Activated CD4-positive, alpha-beta T cell treated with anti-CD3 and anti-CD28 coated beads, Interleukin-2, amount 10 ng/mL, durations not matched to agents 24 days and 14 days (primary cell): ENCODE measurements at places on chromosomes 2 and 18. TPM values are rescaled to one million over a fixed set of nuclear protein-coding genes. Genes with fewer than 3 reads are reported as not detected.

Gene ATP8B1
- 0.24 TPM in 1 of 2 replicates, not detected in the other for total RNA-seq

DNA sequence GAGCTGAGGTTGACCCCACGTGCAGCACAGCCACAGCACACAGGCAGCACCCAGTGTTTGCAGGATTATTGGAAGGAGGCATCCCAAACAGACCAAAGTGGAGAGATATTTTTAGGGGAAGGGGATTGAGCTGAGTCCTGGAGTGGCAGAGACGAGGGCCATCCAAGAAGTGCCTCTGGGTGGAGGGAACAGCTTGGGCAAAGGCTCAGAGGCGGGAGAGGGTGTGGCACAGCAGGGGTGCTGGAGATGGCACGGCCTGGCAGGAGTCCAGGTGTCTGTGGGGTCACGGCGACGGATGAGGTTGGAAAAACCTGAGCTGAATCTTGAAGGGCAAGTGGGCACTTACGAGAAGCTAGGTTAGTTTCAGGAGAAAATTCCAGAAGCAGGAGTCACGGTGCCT, 60.6 kb downstream of the INHBB start:
- H3K36me3 ChIP-seq, result no peaks in the 10 kb centered on the region
- no peak for DNase-seq
- no peaks in the 10 kb centered on the region for H3K4me1 ChIP-seq
- H3K4me3 ChIP-seq, result no peak overlapping the region
- no peak overlapping the region for H3K27ac ChIP-seq

DNA sequence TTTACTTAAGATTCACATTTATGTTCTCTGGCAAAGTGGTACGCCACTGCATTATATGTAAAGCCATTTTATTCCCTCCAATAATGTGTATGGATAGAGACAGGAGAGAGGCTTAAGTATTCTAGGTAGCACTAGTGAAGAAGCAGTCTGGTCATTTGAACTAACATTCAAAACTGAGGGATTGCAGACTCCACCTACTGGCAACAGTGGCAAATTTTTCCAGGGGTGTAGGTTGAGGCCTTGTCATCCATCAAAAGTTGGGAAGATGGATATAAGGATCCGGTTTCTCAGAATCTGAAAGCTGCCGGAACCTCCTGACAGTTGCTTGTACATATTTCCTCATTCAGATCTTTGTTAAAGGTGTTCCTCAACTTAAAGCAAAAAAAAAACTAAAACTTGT, 465.5 kb upstream of the FSHR start:
- H3K4me1 ChIP-seq, result no peaks in the 10 kb centered on the region
- H3K27me3 ChIP-seq, result no peaks in the 10 kb centered on the region
- H3K36me3 ChIP-seq, result no peaks in the 10 kb centered on the region
- DNase-seq, result no peak
- H3K27ac ChIP-seq, result no peak overlapping the region
- no peak overlapping the region for H3K4me3 ChIP-seq

GRCh38 chr2:143679617-143680016, 550.4 kb downstream of the ARHGAP15 start:
- no peak overlapping the region for H3K4me3 ChIP-seq
- H3K4me1 ChIP-seq, result peaks cover 2% of the 10 kb centered on the region
- no peaks in the 10 kb centered on the region for H3K27me3 ChIP-seq
- H3K36me3 ChIP-seq, result peaks cover 23% of the 10 kb centered on the region

- H3K27me3 ChIP-seq, result peaks cover 3% of the 10 kb centered on the region
- no peak overlapping the region for H3K4me3 ChIP-seq
- no peak for DNase-seq
- no peaks in the 10 kb centered on the region for H3K36me3 ChIP-seq
- H3K4me1 ChIP-seq, result peaks cover 19% of the 10 kb centered on the region
- H3K27ac ChIP-seq, result no peak overlapping the region
Measured at GRCh38 chr2:26400723-26401122, 997 bp upstream of the DRC1 start.

GRCh38 chr2:14336759-14337382, 295.6 kb upstream of the LRATD1 start:
- no peak overlapping the region for H3K27ac ChIP-seq
- H3K27me3 ChIP-seq, result no peaks in the 10 kb centered on the region
- H3K4me1 ChIP-seq, result no peaks in the 10 kb centered on the region
- H3K36me3 ChIP-seq, result no peaks in the 10 kb centered on the region

DNA sequence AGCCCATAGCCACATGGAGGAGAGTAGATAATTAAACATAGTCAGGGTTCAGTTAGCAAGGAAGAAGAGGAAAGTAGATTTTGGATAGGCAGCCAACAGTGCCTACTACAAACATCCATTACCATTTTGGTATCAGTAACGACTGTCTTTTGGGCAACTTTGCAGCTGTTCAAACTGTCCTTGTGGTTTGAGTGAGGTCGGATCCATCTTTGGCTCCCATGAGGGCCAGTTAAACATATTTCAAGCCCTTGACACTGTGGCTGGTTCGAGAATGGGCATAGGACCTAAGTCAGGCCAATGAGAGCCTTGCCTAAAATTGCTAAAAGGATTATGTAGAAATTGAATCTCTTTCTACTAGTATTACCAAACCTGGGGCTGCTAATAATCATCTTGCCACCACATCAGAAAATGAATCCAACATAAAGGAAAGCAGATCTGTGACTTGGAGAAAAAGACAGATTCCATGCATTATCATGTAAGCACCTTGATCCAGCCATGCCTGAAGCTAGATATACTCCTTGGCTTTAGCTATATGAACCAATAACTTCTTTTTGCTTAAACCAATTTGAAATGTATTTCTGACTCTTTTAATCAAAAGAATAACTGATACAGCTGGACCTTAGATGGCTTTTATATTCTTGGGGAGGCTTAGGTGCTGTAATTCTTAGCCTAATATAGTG, 75.0 kb upstream of the STAM2 start:
- no peak for DNase-seq
- H3K4me1 ChIP-seq, result no peaks in the 10 kb centered on the region
- no peaks in the 10 kb centered on the region for H3K36me3 ChIP-seq
- peaks cover 9% of the 10 kb centered on the region for H3K27me3 ChIP-seq
- no peak overlapping the region for H3K27ac ChIP-seq

DNA sequence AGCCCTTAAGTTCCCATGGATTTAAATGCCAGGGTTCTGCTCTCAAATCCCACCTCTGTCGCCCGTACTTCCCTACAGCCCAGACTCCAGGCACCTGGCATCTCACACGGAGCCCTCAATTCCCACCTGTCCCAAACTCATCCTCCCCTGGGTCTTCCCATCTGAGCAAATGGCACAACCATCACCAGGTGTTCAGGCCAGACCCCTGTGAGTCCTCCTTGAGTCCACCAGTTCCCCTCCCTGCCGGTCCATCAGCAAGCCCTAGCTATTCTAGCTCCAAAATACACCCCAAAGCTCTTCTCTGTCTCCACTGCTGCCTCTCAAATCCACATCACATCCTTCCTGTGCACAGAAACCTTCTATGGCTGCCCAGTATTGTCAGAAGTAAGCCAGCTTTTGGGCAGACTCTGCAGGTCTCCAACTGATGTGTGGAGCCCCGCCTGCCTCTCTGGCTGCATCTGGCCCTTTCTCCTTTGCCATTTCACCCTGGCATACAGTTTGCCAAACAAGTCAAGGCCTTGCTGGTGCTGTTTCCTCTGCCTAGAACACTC, 67.7 kb downstream of the DNMT3A start:
- peaks cover 47% of the 10 kb centered on the region for H3K4me1 ChIP-seq
- peak overlapping the region; percentile 90 for H3K27ac ChIP-seq
- DNase-seq, result peak; percentile 75

- no peak for DNase-seq
- no peak overlapping the region for H3K4me3 ChIP-seq
- H3K36me3 ChIP-seq, result no peaks in the 10 kb centered on the region
- no peak overlapping the region for H3K27ac ChIP-seq
- no peaks in the 10 kb centered on the region for H3K27me3 ChIP-seq
- no peaks in the 10 kb centered on the region for H3K4me1 ChIP-seq
Measured at GRCh38 chr18:4854671-4855070, 342.4 kb downstream of the AKAIN1 start.

DNA sequence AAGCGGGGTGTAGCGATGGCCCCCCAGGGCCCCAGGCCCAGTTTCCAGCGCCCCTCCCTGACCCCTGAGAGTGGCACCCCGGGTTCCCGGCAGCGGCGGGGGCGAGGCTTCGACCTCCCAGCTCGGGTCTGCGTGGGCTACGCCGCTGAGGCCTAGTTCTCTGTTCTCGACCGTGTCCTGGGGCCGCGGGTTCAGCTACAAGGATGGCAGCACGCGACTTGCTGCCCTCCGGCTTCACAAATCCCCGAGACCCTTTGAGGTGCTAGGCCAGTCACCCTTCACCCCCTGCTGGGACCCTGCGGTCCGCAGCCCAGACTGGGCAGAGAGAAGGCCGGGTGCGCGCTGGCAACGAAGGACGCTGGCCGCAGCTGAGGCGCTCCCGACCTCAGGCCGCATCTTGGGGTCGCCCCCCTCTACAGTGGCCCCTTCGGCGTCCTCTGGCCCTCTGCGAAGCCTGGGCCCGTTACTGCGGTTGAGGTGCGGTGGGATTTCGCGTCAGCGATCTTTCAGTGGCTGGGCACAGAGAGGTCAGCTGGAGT, 1.2 kb downstream of the OTX1 start:
- DNase-seq, result no peak
- peaks cover 88% of the 10 kb centered on the region for H3K27me3 ChIP-seq
- H3K36me3 ChIP-seq, result peaks cover 10% of the 10 kb centered on the region

DNA sequence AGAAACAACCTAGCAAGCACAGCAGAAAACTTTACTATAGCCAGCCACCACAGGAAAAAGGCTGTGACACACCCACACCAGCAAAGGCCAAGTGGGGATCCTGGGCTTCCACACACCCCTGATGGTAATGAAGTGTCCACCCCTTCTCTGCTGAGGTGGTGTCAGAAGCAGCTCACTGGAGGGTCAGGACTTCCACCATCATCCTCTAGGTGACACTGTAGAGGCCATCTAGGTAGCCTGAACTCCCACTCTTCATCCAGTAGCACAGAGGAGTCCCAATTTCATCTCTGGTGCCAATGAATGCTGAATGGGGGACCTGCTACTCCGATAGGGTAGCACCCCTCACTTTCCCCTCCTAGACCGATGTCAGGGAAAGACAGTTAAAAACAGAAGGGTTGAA, 1544.4 kb downstream of the LRP1B start:
- H3K27ac ChIP-seq, result no peak overlapping the region
- H3K4me3 ChIP-seq, result no peak overlapping the region
- H3K27me3 ChIP-seq, result no peaks in the 10 kb centered on the region
- no peaks in the 10 kb centered on the region for H3K36me3 ChIP-seq
- H3K4me1 ChIP-seq, result no peaks in the 10 kb centered on the region
- no peak for DNase-seq

GRCh38 chr18:58637946-58638345, 9.1 kb upstream of the ALPK2 start:
- peaks cover 2% of the 10 kb centered on the region for H3K36me3 ChIP-seq
- no peak for DNase-seq
- H3K27ac ChIP-seq, result no peak overlapping the region
- peaks cover 8% of the 10 kb centered on the region for H3K27me3 ChIP-seq

GRCh38 chr2:176117162-176117822, 714 bp downstream of the HOXD10 start:
- no peak overlapping the region for H3K27ac ChIP-seq
- H3K36me3 ChIP-seq, result peaks cover 3% of the 10 kb centered on the region
- no peak for DNase-seq

- peak overlapping the region; percentile 99 for H3K4me3 ChIP-seq
- H3K27me3 ChIP-seq, result no peaks in the 10 kb centered on the region
- DNase-seq, result no peak
- H3K36me3 ChIP-seq, result peaks cover 46% of the 10 kb centered on the region
Measured at GRCh38 chr2:27069436-27069835, 2.0 kb downstream of the OST4 start.

DNA sequence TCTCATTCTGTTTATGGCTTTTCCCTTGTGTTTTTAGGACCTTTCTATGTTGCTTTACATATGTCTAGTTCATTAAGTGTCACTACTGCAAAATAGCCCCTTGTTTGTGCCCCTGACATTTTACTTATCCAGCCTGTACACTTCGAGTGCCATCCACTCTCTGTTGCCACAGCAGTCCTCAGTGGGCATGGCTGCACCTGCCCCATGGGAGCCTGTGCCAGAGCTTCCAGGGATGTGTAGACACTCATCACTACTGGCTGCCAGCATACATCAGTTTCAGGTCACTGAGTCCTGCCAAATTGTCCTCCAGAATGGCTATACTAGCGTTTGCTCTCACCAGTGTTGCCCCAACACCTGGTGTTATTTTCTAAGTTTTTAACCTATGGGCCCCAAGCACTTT, 80.4 kb downstream of the ARMC9 start:
- H3K36me3 ChIP-seq, result no peaks in the 10 kb centered on the region
- H3K27ac ChIP-seq, result no peak overlapping the region
- H3K4me3 ChIP-seq, result no peak overlapping the region
- H3K4me1 ChIP-seq, result no peaks in the 10 kb centered on the region
- DNase-seq, result no peak

DNA sequence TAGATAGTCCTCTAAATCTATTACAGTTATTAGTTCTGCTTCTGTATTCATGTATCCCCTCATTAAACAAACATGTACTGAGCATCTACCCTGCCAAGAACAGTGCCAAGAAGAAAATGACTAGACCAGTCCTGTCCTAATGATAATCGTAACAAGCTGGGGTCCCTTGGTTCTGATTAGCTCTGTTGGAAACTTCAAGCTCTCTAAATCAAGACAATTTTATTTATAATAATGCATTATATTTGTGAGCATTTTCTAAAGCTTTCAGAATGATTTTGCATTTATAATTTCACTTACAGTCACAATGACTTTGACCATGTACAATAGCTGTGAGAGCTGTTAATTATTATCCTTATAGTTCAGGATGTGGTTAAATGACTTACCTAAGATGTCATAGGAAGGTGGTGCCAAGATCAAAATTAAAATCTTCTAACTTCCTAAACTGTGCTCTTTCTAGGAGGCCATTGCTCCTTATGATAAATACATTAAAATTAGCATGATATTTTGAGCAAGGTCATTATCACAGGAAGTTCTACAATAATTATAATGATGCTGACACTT, 336.5 kb upstream of the SLC39A10 start:
- H3K27me3 ChIP-seq, result no peaks in the 10 kb centered on the region
- H3K36me3 ChIP-seq, result no peaks in the 10 kb centered on the region

GRCh38 chr2:135299658-135300244, 231.3 kb downstream of the ZRANB3 start:
- no peak overlapping the region for H3K4me3 ChIP-seq
- no peak overlapping the region for H3K27ac ChIP-seq
- H3K4me1 ChIP-seq, result peaks cover 3% of the 10 kb centered on the region
- no peaks in the 10 kb centered on the region for H3K27me3 ChIP-seq
- no peaks in the 10 kb centered on the region for H3K36me3 ChIP-seq
- DNase-seq, result no peak

DNA sequence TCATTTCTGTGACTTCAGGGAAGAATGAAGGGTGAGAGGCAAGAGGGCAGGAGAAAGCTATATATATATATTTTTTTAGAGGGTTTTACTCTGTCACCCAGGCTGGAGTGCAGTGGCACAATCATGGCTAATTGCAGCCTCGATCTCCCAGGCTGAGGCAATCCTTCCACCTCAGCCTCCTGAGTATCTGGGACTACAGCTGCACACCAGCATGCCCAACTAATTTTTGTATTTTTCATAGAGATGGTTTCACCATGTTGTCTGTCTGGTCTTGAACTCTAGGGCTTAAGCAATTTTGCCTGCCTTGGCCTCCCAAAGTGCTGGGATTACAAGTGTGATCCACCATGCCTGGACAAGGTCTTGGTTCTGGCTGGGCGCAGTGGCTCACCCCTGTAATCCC, 3.4 kb downstream of the ATIC start:
- H3K27me3 ChIP-seq, result no peaks in the 10 kb centered on the region
- H3K27ac ChIP-seq, result no peak overlapping the region
- H3K36me3 ChIP-seq, result peaks cover 57% of the 10 kb centered on the region
- no peak for DNase-seq
- peaks cover 33% of the 10 kb centered on the region for H3K4me1 ChIP-seq

GRCh38 chr2:36478332-36478738, 119.6 kb downstream of the FEZ2 start:
- H3K27me3 ChIP-seq, result no peaks in the 10 kb centered on the region
- peaks cover 41% of the 10 kb centered on the region for H3K36me3 ChIP-seq
- peaks cover 2% of the 10 kb centered on the region for H3K4me1 ChIP-seq
- no peak overlapping the region for H3K4me3 ChIP-seq
- no peak for DNase-seq
